ENCODE measurements at places on chromosomes 2 and 18. TPM values are rescaled to one million over a fixed set of nuclear protein-coding genes. Genes with fewer than 3 reads are reported as not detected.

ALK gene
- not detected for total RNA-seq

AQP12B gene
- not detected for total RNA-seq

ADD2 gene
- total RNA-seq, result 0.67 TPM

TCF7L1 gene
- total RNA-seq, result not detected

CRYGD gene
- 0.69 TPM for total RNA-seq

ACOXL gene
- total RNA-seq, result not detected

GPR155 gene
- 42.7 TPM for total RNA-seq

CDH2 gene
- not detected for total RNA-seq

MEP1B gene
- total RNA-seq, result 0.42 TPM

PFN4 gene
- total RNA-seq, result not detected

CRYBA2 gene
- total RNA-seq, result not detected

MTHFD2 gene
- total RNA-seq, result 48.1 TPM

RAB17 gene
- total RNA-seq, result not detected

RMDN2 gene
- total RNA-seq, result 1.3 TPM

ORMDL1 gene
- 141 TPM for total RNA-seq

FAM136A gene
- 27.1 TPM for total RNA-seq

CAPN14 gene
- total RNA-seq, result 0.20 TPM

FAM124B gene
- total RNA-seq, result 5.2 TPM

GAD1 gene
- not detected for total RNA-seq

LRRC30 gene
- not detected for total RNA-seq

PKDCC gene
- not detected for total RNA-seq

CAPN13 gene
- not detected for total RNA-seq

PARD6G gene
- 0.20 TPM for total RNA-seq

PTPN4 gene
- total RNA-seq, result 113 TPM

STK11IP gene
- 45.7 TPM for total RNA-seq

GPR39 gene
- not detected for total RNA-seq

CAD gene
- total RNA-seq, result 27.4 TPM

CROCC2 gene
- not detected for total RNA-seq

RPRD1A gene
- total RNA-seq, result 20.3 TPM

CMPK2 gene
- 7.4 TPM for total RNA-seq

TTC21B gene
- 31.2 TPM for total RNA-seq

KCNK3 gene
- not detected for total RNA-seq

IGFBP5 gene
- total RNA-seq, result 0.05 TPM

ABCG8 gene
- total RNA-seq, result not detected

SLC4A3 gene
- not detected for total RNA-seq

ANKRD62 gene
- not detected for total RNA-seq

CTLA4 gene
- total RNA-seq, result 459 TPM

IL18R1 gene
- 19.9 TPM for total RNA-seq

MAP3K19 gene
- not detected for total RNA-seq

WNT6 gene
- total RNA-seq, result not detected

HOXD12 gene
- total RNA-seq, result not detected

IL36RN gene
- not detected for total RNA-seq

MARCHF4 gene
- not detected for total RNA-seq

DHRS9 gene
- not detected for total RNA-seq

PKP4 gene
- 21.9 TPM for total RNA-seq

NTSR2 gene
- not detected for total RNA-seq

BMP10 gene
- 0.57 TPM for total RNA-seq

SCN9A gene
- total RNA-seq, result 0.57 TPM

Data from CD4-positive, CD25-positive, alpha-beta regulatory T cell (primary cell).